ENCODE measurements at places on chromosomes 2 and 18. TPM values are rescaled to one million over a fixed set of nuclear protein-coding genes. Genes with fewer than 3 reads are reported as not detected.

DNA sequence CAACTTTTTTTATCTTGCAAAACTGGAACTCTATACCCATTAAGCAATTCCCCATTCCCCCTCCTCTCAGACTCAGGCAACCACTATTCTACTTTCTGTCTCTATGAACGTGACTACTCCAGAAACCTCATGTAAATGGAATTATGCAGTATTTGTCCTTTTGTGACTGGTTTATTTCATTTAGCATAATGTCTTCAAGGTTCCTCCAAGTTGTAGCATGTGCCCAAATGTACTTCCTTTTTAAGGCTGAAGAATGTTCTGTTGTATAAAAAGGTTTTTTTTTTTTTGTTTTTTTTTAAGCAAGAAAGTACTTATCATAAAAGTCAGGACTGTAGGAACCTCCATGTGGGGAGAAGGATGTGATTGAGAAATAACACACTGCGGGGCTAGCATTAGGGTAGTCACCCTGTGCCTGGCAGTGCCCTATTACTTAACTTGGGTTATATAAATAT, 262.9 kb upstream of the FBXO11 start:
- no peaks in the 10 kb centered on the region for H3K4me1 ChIP-seq
- DNase-seq, result no peak
- H3K27ac ChIP-seq, result no peak overlapping the region
- H3K36me3 ChIP-seq, result no peaks in the 10 kb centered on the region

DNA sequence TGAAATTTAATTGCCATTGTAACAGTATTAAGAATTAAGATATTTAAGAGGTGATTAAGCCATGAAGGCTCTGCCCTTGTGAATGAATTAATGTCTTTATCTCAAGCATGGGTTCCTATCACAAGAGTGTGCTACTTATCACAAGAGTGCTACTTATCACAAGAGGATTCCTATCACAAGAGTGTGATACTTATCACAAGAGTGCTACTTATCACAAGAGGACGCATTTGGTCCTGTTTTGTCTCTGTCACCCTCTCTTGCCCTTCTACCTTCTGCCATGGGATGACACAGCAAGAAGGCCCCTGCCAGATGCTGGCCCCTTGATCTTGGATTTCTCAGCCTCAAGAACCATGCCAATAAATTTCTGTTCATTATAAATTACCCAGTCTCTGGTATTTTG, 13.2 kb upstream of the COL5A2 start:
- H3K27ac ChIP-seq, result no peak overlapping the region
- no peak overlapping the region for H3K4me3 ChIP-seq
- DNase-seq, result no peak
- peaks cover 2% of the 10 kb centered on the region for H3K36me3 ChIP-seq
- H3K4me1 ChIP-seq, result no peaks in the 10 kb centered on the region

GRCh38 chr2:45839508-45840251, 188.2 kb downstream of the PRKCE start:
- H3K36me3 ChIP-seq, result peaks cover 5% of the 10 kb centered on the region
- H3K4me1 ChIP-seq, result peaks cover 59% of the 10 kb centered on the region
- DNase-seq, result no peak

DNA sequence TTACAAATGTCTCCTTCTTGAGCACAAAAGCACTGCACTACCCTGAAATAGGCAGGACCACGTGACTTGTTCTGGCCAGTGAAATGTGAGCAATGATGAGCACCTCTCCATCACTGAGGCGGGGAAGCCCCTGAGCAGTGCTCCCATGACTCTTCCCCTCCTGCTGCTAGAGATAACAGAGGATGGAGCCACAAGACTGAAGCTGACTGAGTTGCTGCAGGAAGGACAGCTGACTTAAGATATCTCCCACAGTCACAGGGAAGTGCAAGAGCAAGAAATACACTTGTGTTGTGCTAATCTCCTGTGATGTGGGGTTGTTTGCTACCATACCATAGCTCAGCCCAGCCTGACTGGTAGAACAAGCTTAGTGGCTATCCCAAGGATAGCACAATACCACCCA, 38.7 kb downstream of the STK39 start:
- DNase-seq, result no peak
- peaks cover 30% of the 10 kb centered on the region for H3K36me3 ChIP-seq
- H3K27ac ChIP-seq, result no peak overlapping the region
- peaks cover 22% of the 10 kb centered on the region for H3K4me1 ChIP-seq

DNA sequence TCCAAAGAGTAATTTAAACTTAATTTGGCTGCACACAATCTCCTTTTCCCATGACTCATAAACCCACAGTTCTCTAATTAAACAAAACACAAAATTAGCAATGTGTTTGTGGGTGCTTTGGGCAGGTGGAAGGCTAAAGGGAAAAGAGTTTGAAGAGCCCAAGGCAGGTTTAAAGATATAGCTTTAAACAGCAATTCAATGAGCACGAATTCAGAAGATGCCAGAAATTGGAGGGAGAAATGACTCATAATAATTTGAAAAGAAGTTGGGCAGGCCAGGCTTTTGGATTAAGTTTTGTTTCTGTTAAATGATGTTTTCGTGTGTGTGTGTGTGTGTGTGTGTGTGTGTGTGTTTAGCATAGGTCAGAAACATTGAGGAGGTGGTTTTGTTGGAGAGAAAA, 594.8 kb upstream of the ZEB2 start:
- no peaks in the 10 kb centered on the region for H3K36me3 ChIP-seq
- no peak overlapping the region for H3K4me3 ChIP-seq
- no peak for DNase-seq
- no peak overlapping the region for H3K27ac ChIP-seq
- H3K27me3 ChIP-seq, result no peaks in the 10 kb centered on the region

DNA sequence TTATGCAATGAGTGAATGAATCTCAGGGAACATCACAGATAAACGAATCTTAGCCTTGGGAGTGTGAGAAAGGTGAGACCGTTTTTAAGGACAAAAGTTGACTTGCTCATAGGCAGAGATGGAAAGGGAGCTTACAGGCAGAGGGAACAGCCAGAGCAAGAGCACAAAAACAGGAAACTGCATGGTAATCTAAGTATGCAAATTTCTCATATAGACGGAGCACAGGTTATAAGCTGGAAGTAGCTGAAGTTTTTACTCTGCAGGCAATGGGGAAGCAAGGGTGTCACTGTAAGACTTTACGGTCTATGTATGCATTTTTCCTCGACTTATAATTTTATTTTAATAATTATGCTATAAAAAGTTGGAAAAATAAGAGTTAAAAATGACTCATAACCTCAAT, 44.8 kb upstream of the STRN start:
- H3K36me3 ChIP-seq, result peaks cover 20% of the 10 kb centered on the region
- no peaks in the 10 kb centered on the region for H3K27me3 ChIP-seq
- H3K4me3 ChIP-seq, result no peak overlapping the region
- peaks cover 10% of the 10 kb centered on the region for H3K4me1 ChIP-seq

- no peak overlapping the region for H3K27ac ChIP-seq
- H3K4me3 ChIP-seq, result no peak overlapping the region
- no peaks in the 10 kb centered on the region for H3K36me3 ChIP-seq
Measured at GRCh38 chr2:75336451-75336850, 137.1 kb upstream of the TACR1 start.

GRCh38 chr2:60406192-60406591, 147.3 kb downstream of the BCL11A start:
- H3K27ac ChIP-seq, result no peak overlapping the region
- H3K4me3 ChIP-seq, result no peak overlapping the region
- DNase-seq, result no peak
- H3K27me3 ChIP-seq, result peaks cover 21% of the 10 kb centered on the region
- H3K36me3 ChIP-seq, result no peaks in the 10 kb centered on the region

- peaks cover 3% of the 10 kb centered on the region for H3K27me3 ChIP-seq
- no peak overlapping the region for H3K27ac ChIP-seq
- H3K4me3 ChIP-seq, result no peak overlapping the region
- DNase-seq, result no peak
- no peaks in the 10 kb centered on the region for H3K36me3 ChIP-seq
- H3K4me1 ChIP-seq, result peaks cover 10% of the 10 kb centered on the region
Measured at GRCh38 chr2:127581050-127581345, 45.5 kb downstream of the MYO7B start.

GRCh38 chr2:122516775-122517174, 761.3 kb downstream of the TSN start:
- no peaks in the 10 kb centered on the region for H3K36me3 ChIP-seq
- no peak overlapping the region for H3K27ac ChIP-seq
- no peak overlapping the region for H3K4me3 ChIP-seq
- H3K27me3 ChIP-seq, result no peaks in the 10 kb centered on the region

DNA sequence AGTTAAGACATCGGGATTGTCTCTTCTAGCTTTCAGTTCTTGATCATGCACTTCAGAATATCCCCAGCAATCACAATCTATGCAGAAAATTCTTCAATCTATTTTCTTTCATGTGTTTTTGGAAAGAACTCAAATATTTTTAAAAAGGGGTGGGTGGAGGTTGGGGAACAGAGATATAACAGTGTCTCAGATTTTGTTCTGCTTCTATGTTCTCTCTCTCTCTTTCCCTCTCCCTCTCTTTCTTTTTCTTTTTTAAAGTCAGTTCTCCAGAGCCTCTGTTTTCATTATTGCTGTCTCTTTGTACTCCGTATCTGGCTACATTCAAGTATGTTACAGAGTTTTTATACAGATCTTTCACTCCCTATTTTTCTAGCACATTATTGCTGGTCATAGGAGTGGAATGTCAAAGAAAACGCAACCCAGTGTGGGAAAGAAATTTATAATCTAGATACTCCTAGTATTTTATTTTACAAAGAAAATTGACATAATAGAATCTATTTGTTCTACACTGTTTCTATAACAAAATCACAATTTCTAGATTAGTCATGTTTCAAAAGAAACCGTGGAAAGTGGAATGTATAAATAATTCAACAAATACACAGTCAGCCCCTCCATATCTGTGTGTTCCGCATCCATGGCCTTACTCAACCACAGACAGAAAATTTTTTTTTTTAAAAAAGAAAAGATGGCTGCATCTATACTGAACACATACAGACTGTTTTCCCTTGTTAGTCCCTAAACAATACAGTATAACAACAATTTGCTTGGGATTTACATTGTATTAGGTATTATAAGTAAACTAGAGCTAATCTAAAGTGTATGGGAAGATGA, 11.2 kb upstream of the NEMP2 start:
- H3K27ac ChIP-seq, result no peak overlapping the region
- no peaks in the 10 kb centered on the region for H3K27me3 ChIP-seq
- peaks cover 1% of the 10 kb centered on the region for H3K4me1 ChIP-seq
- H3K36me3 ChIP-seq, result peaks cover 28% of the 10 kb centered on the region
- no peak overlapping the region for H3K4me3 ChIP-seq
- DNase-seq, result no peak

GRCh38 chr2:85611217-85611704, 605 bp downstream of the C2orf68 start:
- peaks cover 10% of the 10 kb centered on the region for H3K4me1 ChIP-seq
- H3K27me3 ChIP-seq, result no peaks in the 10 kb centered on the region
- H3K4me3 ChIP-seq, result peak overlapping the region; percentile 100
- peak overlapping the region; percentile 95 for H3K27ac ChIP-seq
- peaks cover 8% of the 10 kb centered on the region for H3K36me3 ChIP-seq

GRCh38 chr2:183490489-183490888, 366.2 kb downstream of the NUP35 start:
- H3K27ac ChIP-seq, result no peak overlapping the region
- H3K27me3 ChIP-seq, result no peaks in the 10 kb centered on the region
- no peak for DNase-seq

GRCh38 chr2:54100772-54101171, 14.6 kb upstream of the ACYP2 start:
- no peaks in the 10 kb centered on the region for H3K36me3 ChIP-seq
- H3K27ac ChIP-seq, result no peak overlapping the region
- no peak for DNase-seq
- no peak overlapping the region for H3K4me3 ChIP-seq

GRCh38 chr18:2618009-2618408, 37.5 kb upstream of the SMCHD1 start:
- no peak for DNase-seq
- H3K27me3 ChIP-seq, result no peaks in the 10 kb centered on the region
- no peaks in the 10 kb centered on the region for H3K4me1 ChIP-seq
- no peak overlapping the region for H3K27ac ChIP-seq

- H3K4me1 ChIP-seq, result no peaks in the 10 kb centered on the region
- DNase-seq, result no peak
- no peak overlapping the region for H3K4me3 ChIP-seq
- H3K36me3 ChIP-seq, result no peaks in the 10 kb centered on the region
- no peak overlapping the region for H3K27ac ChIP-seq
- peaks cover 11% of the 10 kb centered on the region for H3K27me3 ChIP-seq
Measured at GRCh38 chr2:147826278-147827087, 18.3 kb upstream of the ACVR2A start.

DNA sequence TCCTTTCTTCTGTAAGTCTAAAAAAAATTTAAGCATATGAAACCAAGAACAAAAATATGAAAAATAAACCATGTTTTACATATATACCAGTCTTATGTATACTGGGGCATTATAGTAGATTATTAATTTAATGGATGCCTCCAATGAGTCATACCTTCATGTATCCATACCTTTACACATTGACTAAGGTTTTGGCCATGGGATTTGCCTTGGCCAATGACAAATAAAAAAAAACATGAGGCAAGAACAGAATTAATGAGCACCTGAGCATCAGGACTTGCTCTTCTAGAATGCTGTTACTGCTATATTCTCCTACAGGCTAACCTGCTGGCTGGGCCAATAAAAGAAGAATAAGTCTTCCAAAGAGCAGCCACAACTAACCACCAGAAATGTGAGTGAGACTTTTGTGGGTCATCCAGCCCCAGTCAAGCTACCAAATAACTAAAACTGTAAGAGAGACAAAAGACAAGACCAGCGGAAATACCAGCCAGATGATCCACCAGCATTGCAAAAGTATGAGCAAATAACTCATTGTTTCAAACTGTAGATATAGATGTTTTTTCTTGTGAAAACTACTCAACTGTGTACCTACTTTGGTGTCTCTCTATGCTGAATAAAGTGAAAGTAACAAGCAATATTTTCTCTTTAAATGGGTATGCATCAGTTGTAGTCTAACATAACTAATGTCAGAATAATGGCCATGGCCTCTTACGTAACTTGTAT, 749.6 kb upstream of the VRK2 start:
- no peaks in the 10 kb centered on the region for H3K27me3 ChIP-seq
- H3K4me1 ChIP-seq, result no peaks in the 10 kb centered on the region
- H3K27ac ChIP-seq, result no peak overlapping the region
- no peaks in the 10 kb centered on the region for H3K36me3 ChIP-seq
- no peak overlapping the region for H3K4me3 ChIP-seq
- no peak for DNase-seq

Gene ANKAR
- 8.8 TPM for total RNA-seq

Gene ANKRD53
- 0.33 TPM for total RNA-seq

Gene RTP5
- 0.60 TPM for total RNA-seq

Gene C2orf80
- total RNA-seq, result not detected

Gene PTPN4
- 102 TPM for total RNA-seq

Gene PRKAG3
- total RNA-seq, result not detected

Gene RFX8
- total RNA-seq, result 2.0 TPM

Gene CAPN14
- 0.28 TPM for total RNA-seq

Gene HOXD4
- not detected for total RNA-seq

Gene LIMS3
- total RNA-seq, result 0.88 TPM

All from activated naive CD8-positive, alpha-beta T cell treated with anti-CD3 and anti-CD28 coated beads, Interleukin-2, amount 10 ng/mL, durations not matched to agents 7 days and 5 days (primary cell).